ENCODE measurements at places on chromosomes 13 and 19.

- DNase-seq, result no peak
These were observed 428.5 kb downstream of the GPC6 start for GRCh38 chr13:93655154-93655553.

GRCh38 chr13:26656919-26657318, 99.4 kb downstream of the WASF3 start:
- DNase-seq, result peak; percentile 65

DNA sequence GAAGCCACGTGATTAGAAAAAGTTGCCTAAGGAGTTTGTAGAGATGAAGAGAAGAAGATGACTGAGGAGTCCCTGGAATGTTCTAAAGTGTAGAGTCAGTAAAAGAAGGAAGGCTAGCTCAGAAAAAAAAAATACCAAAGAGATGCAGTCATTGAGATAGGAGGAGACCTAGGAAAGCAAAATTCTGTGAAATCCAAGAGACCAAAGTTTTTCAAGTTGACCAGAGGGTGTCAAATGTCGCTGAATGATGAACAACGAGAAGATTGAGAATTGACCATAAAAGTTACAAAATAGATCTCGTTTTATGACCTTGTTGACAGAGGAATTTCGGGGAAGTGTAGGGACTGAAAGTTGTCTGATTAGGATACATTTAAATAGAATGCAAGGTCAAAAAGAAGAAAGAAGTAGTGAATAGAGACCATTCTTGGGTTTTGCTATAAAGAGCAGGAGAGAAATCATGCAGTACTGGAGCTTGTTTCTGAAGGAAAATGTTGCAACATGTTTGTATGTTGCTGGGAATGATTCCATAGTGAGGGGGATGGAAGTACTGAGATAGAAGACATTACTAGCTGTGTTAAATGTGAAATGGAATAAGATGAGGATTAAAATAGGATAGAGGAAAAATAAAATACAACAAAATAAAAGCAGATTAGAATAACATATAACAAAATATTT, 30.2 kb upstream of the HTR2A start:
- DNase-seq, result peak; percentile 11

DNA sequence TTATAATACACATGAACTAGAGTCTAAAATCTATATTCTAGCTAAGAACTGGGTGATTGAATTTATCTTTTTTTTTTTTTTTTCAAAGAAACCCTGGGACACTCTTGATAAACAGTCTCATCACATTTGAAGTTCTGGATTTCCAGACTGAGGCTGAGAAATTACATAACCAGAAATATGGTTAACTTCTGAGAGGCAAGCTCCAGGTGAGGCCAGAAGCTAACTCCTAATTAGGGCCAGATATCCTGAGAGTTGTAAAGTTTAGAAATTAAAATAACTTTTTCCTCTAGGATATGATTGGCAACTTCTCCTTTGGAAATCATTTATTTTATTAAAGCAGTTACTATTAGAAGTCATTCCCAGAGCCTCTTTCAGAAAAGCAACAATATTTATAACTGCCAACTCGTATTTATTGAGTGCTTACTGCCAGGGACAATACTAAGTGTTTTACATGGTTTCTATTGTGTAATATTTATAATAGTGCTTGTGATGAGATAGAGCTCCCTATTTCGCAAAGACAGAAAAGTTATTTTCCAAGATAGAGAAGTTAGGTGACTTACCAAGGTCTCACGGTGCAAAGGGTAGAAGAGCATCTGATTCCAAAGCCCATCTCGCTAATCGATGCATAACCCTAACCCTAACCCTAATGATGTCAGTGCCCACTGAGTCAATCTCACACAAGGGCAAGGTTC, 187.7 kb downstream of the DCT start:
- no peak for DNase-seq

GRCh38 chr13:28220166-28220565, 81.8 kb downstream of the PAN3 start:
- no peak for DNase-seq

DNA sequence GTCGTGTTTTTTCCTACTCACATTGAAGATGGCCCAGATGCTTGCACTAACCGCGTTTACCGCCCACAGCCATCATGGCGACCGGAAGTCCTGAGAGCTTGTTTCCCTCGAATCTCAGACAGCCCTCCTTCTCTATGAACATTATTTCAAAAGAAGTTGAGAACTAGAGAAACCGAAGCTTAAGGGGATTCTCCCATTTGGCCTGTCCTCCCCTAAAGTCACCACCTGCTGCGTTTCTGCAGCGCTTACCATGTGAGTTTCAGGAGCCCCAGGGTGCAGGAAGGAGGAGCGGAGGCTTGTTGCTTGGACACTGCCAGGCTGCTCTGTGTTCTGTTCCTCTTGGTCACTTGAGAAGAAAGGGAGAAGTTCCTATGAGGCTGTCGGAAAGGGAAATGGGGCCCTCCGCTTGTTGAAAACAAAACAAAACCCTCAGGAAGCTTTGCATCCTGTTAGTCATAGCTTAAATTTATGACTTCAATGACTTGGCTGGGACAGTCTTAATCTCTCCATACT, 6.2 kb downstream of the CARD8 start:
- DNase-seq, result peak; percentile 60

DNA sequence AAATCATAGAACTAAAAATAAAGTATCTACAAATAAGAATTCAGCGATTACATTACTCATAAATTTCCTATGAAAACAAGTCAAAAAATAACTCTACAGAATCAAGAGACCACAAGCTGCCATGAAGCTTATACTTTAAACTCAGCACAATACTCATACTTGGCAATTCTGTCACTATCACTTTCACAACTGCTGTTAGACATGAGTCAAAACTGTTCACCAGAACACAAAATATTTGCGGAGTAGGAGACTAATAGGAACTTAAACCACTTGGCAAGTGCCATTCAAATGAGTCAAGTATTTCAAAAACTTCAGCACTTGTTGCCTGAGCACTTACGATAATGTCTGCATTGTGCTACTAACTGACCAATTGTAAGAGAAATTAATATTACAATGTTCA, 387.8 kb upstream of the GPC6 start:
- no peak for DNase-seq

GRCh38 chr19:7506385-7507328, 9.2 kb upstream of the ZNF358 start:
- peak; percentile 66 for DNase-seq

GRCh38 chr19:43634872-43635560, 4.6 kb downstream of the CADM4 start:
- DNase-seq, result peak; percentile 86

DNA sequence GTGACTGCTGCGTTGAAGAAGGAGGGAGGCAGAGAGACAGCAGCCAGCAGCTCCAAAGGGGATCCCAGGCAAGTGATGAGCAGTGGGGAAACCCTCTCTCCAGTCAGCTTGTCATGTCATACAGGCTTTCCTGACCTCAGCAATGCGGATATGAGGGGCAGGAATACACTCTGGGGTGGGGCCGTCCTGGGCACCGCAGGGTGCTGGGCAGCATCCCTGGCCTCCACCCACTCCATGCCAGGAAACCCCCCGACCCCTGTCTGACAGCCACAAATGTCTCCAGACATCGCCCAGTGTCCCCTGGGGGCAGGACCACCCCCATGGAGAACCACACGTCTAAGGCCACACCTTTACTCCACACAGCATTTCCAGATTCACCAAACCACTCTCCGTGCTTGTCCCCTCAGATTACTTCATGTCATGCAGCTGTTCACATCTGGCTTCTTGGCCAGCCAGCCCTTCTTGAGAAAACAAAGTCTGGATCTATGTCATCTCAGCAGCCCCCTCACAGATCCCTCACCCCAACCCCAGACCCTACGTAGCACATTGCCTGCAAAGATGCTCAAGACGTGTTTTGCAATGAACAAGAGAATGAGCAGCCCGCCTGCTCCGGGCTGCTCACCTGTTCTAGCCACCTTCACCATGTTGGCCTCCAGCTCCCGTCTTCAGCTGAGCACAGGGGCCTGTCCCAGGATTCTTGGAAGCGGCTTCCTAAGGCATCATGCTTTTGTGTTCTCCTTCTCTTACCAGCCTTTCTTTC, 46.5 kb downstream of the RFX2 start:
- no peak for DNase-seq

- DNase-seq, result no peak
These were observed 2.1 kb downstream of the NUMBL start for GRCh38 chr19:40688309-40688708.

GRCh38 chr13:99383511-99383921, 76.3 kb upstream of the GPR183 start:
- no peak for DNase-seq

DNA sequence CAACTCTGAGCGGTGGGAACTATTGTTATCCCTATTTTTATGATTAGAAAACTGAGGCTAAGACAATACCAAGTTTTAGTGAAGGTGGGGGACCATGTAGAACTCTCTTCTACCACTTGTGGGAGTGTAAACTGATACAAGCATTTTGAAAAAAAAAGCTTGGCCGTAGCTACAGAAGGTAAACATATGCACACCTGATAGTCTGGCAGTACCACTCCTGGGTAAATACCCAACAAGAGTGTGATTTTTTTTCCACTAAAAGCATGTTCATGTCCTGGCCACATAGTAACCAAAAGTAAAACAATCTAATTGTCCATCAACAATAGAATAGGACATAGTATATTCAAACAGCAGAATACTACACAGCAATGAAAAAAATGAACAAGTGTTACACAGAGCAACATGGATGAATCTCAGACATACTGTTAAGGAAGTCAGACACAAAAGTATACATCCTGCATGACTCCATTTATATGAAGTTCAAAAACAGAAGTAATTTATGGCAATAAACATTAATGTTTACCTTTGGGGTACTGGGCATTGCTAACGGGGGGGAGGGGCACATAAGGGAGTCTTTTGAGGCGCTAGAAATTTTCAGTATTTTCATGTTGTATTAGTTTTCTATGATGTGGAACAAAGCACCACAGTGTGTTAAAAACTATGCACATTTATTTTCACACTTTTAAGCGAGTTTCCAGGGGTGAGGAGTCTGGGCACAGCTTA, 6.4 kb upstream of the SPATA13 start:
- no peak for DNase-seq

DNA sequence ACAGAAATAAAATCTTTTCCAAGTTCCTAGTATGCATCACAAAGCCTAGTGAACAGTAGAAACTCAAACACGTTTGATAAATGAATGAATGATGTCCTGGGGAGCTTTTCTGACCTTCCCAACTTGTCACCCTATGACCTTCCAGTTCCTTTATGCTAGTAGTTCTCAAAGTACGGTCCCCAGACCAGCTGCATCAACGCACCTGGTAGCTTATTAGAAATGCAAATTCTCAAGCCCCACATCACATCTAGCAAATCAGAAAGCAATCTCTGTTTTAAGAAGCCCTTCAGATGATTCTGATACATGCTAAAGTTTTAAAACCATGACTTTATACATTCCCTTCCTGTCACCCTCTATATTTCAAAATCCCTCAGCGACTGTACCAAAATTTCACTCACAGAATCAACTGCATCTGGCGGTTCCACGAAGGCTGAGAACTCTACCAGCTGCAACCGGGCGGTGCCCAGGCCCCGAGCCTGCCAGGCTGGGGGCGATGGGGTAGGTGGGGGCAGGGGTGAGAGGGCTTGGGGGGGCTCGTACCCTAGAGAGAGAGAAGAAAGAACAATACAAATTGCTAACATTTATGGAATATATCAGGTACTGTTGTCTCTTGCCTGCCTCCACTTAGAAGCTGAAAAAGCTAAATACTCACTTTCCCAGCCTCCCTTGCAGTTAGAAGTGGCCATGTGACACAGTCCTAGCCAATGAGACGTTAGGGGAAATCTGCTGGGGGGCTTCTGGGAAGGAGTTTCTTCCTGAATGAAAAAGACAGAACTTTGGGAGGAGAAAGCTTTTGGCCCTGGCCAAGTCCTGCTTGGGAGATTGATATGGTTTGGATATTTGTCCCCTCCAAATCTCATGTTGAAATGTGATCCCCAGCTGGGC, 13.3 kb downstream of the CD37 start:
- no peak for DNase-seq

DNA sequence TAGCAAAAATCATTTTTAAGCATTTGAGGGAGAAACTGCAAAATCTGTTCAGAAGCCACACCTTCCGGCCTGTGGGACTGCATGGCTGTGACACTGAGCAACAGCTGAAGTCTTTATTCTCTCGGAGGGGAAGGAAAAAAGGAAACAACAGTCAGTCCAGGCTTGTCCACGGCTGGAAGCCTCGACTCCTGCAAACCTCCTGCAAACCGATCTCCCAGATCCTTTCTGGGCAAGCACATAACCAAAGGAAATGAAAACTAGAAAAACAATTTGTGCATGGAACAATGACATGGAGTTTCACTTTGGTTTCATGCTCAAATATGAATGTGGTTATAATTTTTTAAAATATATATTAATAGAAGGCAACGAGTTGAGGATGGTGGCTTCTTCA, 1.0 kb downstream of the COL4A1 start:
- no peak for DNase-seq

DNA sequence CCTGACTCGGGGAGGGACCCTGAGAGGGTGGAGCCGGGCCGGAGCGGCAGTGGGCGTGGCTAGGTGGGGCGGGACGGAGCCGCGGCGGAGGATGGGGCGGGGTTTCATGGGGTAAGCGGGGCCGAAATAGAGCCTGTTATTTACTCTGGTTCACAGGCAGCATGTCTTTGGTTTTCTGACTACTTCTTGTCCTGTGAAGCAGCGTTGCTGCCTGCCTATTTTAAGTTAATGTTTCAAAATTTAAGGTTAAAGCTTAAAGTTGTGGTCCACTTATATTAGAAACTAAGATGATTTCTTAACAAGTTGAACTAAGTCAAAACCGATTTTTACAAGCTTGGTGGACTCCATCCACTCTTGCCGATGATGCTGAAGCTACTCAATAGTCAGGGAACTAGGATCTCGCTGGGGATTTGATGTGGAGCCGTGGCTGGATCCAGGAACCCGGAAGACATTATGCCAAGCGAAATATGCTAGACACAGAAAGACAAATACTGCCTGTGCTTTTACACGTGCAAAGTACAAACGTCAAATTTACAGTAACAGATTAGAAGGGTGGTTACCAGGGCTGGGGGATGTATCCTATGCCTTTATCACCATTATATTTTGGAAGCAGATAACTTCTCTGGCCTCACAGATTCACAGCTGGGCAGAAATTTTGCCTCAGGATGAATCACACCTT, 433 bp upstream of the ZNF616 start:
- DNase-seq, result peak; percentile 98

DNA sequence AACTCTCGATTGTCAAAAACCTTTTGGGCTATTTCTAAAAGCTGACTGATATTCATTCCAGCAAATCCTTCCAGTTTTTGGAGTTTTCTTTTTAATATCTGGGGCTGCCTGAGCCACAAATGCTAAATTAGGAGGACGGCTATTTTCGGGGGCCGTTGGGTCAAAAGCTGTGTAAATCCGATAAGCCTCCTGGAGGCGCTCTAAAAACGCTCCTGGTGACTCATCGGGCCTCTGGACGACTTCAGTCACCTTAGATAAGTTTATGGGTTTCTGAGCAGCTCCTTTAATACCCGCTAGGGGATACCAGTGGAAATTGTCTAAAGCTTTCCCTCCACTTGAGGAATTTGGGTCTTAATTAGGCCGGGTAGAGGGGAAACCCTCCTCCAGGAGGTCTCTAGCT, 66.4 kb downstream of the ZNF730 start:
- no peak for DNase-seq

- DNase-seq, result no peak
These were observed 104.3 kb downstream of the KCNRG start for GRCh38 chr13:50119591-50119990.

All from Ammon's horn (tissue), 1 donor.